Heart right ventricle (tissue), 16 donors: ENCODE measurements at places on chromosomes 13 and 19. TPM values are rescaled to one million over a fixed set of nuclear protein-coding genes. Genes with fewer than 3 reads are reported as not detected.
A peak's percentile ranks its signal among the peaks of the same experiment; 100 is the strongest.

- peaks cover 4% of the 10 kb centered on the region for H3K27me3 ChIP-seq
- no peak overlapping the region for H3K4me3 ChIP-seq
- no peaks in the 10 kb centered on the region for H3K4me1 ChIP-seq
- no peaks in the 10 kb centered on the region for H3K36me3 ChIP-seq
- H3K27ac ChIP-seq: no peak overlapping the region
These were observed 302.4 kb upstream of the TMTC4 start for GRCh38 chr13:100976993-100977392.

Gene ZNF541
- 2.4 TPM for total RNA-seq

Gene ZNF730
- total RNA-seq: 0.23 TPM

DNA sequence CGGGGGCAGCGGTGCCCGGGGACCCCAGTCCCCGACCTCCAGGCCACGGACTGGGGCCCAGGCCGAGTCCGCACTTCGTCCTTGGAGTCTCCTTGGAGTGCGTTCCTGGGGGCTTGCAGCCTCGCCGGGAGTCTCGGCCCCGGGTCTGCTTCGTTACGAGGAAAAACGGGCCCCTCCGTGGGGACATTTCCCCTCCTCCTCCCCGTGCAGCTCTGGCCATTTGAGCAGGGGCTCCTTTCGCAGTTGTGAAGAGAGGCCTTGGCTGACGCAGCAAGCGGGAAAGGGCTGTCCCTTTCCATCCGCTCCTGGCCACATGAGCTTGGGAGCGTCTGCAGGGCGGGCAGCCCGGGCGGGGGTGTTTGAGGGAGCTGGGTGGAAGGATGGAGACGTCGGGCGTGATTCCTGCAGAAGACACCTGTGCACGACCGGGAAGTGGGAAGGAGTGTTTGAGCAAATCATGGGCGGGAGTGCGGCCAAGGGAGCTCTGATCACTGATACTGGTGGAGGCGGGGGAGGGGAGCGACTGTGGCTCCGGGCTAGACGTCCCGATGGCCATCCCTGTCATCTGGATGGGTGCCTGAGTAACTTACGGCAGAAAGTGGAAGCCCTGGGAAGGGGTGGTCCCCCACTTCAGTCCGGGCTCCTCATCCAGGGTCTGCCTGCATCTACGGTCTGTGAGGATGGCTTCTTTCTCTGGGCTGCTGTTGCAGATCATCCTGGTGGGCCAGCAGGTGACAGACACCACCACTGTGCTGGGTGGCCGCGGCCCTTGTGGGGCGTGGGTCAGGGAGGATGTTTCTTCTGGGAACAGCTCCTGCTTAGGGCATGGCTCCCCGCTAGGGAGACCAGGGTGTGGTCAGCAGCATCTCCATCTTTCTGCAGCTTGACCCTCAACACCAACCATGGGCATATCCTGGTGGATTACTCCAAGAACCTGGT, 736 bp downstream of the GPI start:
- peaks cover 42% of the 10 kb centered on the region for H3K36me3 ChIP-seq
- peak overlapping the region; percentile 94 for H3K4me3 ChIP-seq
- no peaks in the 10 kb centered on the region for H3K27me3 ChIP-seq
- peak; percentile 48 for DNase-seq
- peaks cover 17% of the 10 kb centered on the region for H3K4me1 ChIP-seq
- H3K27ac ChIP-seq: peak overlapping the region; percentile 92

DNA sequence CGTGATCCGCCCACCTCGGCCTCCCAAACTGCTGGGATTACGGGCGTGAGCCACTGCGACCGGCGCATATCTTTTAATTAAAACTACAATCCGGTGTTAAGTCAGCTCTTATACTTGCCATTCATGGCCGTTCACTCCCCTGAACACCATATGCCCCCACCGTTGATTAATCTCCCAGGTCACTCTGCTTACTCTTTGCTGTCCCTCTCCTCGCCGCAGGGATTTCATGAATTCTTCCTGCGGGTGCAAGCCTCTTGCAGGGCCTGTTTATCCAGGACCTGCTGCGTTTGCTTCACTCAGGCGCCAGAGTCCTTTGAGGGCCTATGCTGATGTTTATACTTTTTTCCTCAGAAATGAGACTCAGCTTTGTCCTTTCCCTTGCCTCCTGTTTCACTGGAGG, 996 bp downstream of the ERVV-2 start:
- no peak for DNase-seq
- H3K27ac ChIP-seq: no peak overlapping the region
- H3K4me3 ChIP-seq: no peak overlapping the region
- no peaks in the 10 kb centered on the region for H3K36me3 ChIP-seq

GRCh38 chr13:101554420-101555125, 102.1 kb downstream of the ITGBL1 start:
- no peak overlapping the region for H3K27ac ChIP-seq
- H3K36me3 ChIP-seq: no peaks in the 10 kb centered on the region
- no peaks in the 10 kb centered on the region for H3K4me1 ChIP-seq
- no peak for DNase-seq

- peaks cover 6% of the 10 kb centered on the region for H3K4me1 ChIP-seq
- H3K4me3 ChIP-seq: no peak overlapping the region
- no peaks in the 10 kb centered on the region for H3K27me3 ChIP-seq
These were observed 84.2 kb downstream of the SACS start for GRCh38 chr13:23349161-23349897.

DNA sequence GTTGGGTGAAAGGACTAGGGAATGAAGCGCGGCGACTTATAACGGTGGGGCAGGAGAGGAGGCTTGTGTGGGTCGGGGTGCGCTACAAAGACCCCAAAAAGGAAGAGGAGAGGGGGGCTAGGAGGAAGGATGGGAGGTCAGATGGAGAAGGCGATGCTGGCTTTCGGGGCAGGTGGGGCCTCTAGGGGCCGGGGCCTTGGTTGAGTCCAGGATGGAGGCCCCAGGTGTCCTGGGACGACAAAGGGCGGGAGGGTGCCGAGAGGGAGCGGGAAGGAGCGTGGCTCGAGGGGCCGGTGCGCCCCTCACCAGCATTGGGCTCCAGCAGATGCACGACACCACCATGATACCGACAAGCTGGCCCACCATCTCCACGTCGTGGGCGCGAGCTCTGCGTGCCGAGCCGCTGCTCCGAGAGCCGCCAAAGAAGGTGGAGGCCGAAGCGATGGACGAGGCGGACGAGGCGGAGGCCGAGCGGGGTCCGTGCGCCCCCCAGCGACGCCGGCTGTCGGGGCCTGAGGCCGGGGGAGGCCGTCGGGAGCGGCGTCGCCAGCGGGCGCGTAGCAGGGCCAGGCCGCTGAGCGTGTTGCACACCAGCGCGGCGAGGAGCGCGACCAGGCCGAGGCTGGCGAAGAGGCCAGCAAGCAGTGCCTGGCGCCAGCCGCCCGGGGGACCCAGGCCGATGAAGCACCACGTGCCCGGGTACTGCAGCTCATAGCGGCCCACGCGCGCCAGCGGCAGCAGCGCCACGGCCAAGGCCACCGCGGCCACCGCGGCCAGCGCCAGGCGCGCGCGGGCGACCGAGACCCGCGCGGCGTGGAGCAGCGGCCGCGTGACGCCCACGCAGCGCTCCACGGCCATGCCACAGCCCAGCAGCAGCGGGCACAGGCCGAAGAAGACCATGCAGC, 1.8 kb downstream of the PTGER1 start:
- no peak for DNase-seq
- H3K27me3 ChIP-seq: peaks cover 16% of the 10 kb centered on the region
- H3K36me3 ChIP-seq: peaks cover 4% of the 10 kb centered on the region
- no peak overlapping the region for H3K27ac ChIP-seq

- peaks cover 98% of the 10 kb centered on the region for H3K27me3 ChIP-seq
- H3K4me1 ChIP-seq: peaks cover 35% of the 10 kb centered on the region
- DNase-seq: no peak
- H3K36me3 ChIP-seq: no peaks in the 10 kb centered on the region
- H3K27ac ChIP-seq: no peak overlapping the region
These were observed 3.6 kb downstream of the ZIC5 start for GRCh38 chr13:99967869-99968520.

- DNase-seq: no peak
- H3K4me1 ChIP-seq: no peaks in the 10 kb centered on the region
- H3K27me3 ChIP-seq: no peaks in the 10 kb centered on the region
- no peak overlapping the region for H3K4me3 ChIP-seq
- H3K27ac ChIP-seq: no peak overlapping the region
These were observed 9.1 kb upstream of the EBI3 start for GRCh38 chr19:4220188-4220587.

Gene VMAC
- total RNA-seq: 3.8 TPM

- H3K4me3 ChIP-seq: no peak overlapping the region
- H3K36me3 ChIP-seq: no peaks in the 10 kb centered on the region
- H3K27me3 ChIP-seq: no peaks in the 10 kb centered on the region
- H3K27ac ChIP-seq: no peak overlapping the region
- peaks cover 3% of the 10 kb centered on the region for H3K4me1 ChIP-seq
These were observed 30.0 kb upstream of the USPL1 start for GRCh38 chr13:30587739-30588138.

Gene ZNF534
- 0.46 TPM for total RNA-seq

- H3K4me3 ChIP-seq: no peak overlapping the region
- no peaks in the 10 kb centered on the region for H3K27me3 ChIP-seq
- no peak for DNase-seq
- no peaks in the 10 kb centered on the region for H3K4me1 ChIP-seq
These were observed 125.5 kb upstream of the TRPC4 start for GRCh38 chr13:37995092-37995491.

DNA sequence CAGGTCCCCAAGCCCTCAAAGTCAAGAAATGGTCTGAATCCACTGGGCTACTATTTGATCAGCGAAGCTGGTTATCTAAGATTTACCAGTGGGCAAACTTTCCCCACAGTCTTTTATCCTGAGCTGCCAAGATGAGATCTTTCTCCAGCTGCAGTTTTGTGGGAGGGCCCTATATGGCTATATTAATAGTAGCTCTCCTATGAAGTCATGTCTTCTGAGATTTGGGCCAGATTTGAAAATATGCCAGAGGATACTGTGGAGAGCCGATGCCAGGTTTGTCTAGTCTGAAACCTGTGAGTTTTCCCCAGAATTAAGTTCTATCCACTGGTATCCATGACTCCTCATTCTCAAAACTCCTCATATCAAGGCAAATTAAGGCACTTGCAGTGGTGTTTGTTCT, 173.2 kb downstream of the FLT1 start:
- no peak overlapping the region for H3K4me3 ChIP-seq
- DNase-seq: no peak
- H3K36me3 ChIP-seq: peaks cover 50% of the 10 kb centered on the region
- H3K4me1 ChIP-seq: peaks cover 57% of the 10 kb centered on the region
- no peak overlapping the region for H3K27ac ChIP-seq
- no peaks in the 10 kb centered on the region for H3K27me3 ChIP-seq

DNA sequence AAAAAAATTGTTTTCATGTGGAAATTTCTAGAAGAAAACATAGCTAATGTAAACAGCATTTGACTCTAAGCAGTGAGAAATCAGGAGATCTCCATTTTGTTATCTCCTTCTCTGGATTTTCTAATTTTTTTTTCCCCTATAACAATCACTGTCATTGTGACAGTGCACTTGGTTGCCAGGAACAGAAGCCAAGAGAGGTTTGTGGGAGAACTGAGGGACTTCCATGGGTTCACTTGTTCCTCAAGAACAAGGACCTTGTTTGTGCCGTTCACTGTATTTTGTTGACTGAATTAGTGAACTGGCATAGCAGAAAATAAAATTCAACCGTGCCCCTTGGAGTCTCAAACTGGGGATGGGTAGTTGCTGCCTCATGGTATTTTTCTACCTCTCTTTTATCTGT, 17.1 kb downstream of the SHISA7 start:
- no peaks in the 10 kb centered on the region for H3K36me3 ChIP-seq
- no peak overlapping the region for H3K27ac ChIP-seq
- no peak for DNase-seq
- H3K27me3 ChIP-seq: peaks cover 55% of the 10 kb centered on the region
- H3K4me3 ChIP-seq: no peak overlapping the region

GRCh38 chr13:52810011-52810410, 38.4 kb downstream of the PCDH8 start:
- no peaks in the 10 kb centered on the region for H3K4me1 ChIP-seq
- no peak for DNase-seq
- H3K4me3 ChIP-seq: no peak overlapping the region

DNA sequence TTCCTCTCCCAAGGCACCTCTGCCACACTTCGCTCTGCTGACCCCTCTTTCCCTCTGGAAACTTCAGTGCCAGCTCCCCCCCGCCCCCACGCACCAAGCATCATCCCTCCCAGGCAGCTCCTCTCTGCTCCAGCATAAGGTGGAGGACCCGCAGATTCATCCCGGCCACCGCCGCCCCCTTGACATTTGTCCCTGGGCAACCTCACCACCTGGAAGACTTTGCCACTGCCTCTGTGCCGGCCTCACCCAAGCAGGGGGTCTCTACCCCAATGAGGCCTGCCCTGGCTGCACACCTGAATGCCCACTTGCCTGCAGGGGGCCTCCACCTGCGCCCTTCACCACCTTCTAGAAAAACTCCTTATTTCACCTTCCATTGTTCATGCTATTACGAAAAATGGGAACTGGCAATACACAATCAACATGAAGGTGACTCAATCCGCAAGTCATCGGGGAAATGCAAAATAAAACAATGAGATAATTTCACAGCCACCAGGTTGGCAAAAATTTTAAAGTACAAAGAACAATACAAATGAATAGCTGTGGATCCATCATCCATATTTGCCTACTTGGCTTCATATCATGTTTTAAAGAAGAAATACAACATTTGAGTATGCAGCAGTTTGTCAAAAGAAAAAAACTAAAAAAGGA, 21.9 kb downstream of the CCNE1 start:
- no peak for DNase-seq
- peaks cover 11% of the 10 kb centered on the region for H3K27me3 ChIP-seq
- H3K4me1 ChIP-seq: no peaks in the 10 kb centered on the region

Gene SHD
- 0.17 TPM for total RNA-seq

- no peaks in the 10 kb centered on the region for H3K4me1 ChIP-seq
- DNase-seq: no peak
- no peaks in the 10 kb centered on the region for H3K27me3 ChIP-seq
- no peak overlapping the region for H3K4me3 ChIP-seq
- no peak overlapping the region for H3K27ac ChIP-seq
These were observed 506.9 kb downstream of the TBC1D4 start for GRCh38 chr13:74975111-74975510.

Gene TUBA3C
- not detected for total RNA-seq

DNA sequence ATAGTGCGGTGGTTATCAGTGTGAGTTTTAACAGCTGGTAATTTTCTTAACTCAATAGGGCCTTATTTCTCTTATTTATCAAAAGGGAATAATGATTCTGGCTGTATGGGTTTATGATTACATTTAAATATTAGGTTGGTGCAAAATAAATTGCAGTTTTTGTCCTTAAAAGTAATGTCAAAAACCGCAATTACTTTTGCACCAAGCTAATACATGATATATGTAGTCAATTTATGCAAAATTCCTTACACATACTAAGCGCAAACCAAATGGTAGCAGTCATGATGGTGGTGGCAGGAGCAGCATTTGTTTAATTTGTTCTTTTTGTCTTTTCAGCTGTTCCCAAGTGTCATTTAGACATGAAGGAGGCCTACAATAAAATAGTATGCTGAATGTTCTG, 1777.1 kb downstream of the OLFM4 start:
- no peak overlapping the region for H3K27ac ChIP-seq
- H3K27me3 ChIP-seq: no peaks in the 10 kb centered on the region
- no peaks in the 10 kb centered on the region for H3K36me3 ChIP-seq
- H3K4me1 ChIP-seq: no peaks in the 10 kb centered on the region
- H3K4me3 ChIP-seq: no peak overlapping the region

Gene LIM2
- not detected for total RNA-seq

- H3K27me3 ChIP-seq: no peaks in the 10 kb centered on the region
- peak; percentile 89 for DNase-seq
- peak overlapping the region; percentile 16 for H3K4me3 ChIP-seq
- H3K36me3 ChIP-seq: no peaks in the 10 kb centered on the region
- peak overlapping the region; percentile 56 for H3K27ac ChIP-seq
These were observed 9.1 kb downstream of the ARID3A start for GRCh38 chr19:934865-935479.

- H3K36me3 ChIP-seq: no peaks in the 10 kb centered on the region
- no peak for DNase-seq
- peaks cover 8% of the 10 kb centered on the region for H3K27me3 ChIP-seq
- H3K4me1 ChIP-seq: peaks cover 6% of the 10 kb centered on the region
- no peak overlapping the region for H3K4me3 ChIP-seq
These were observed 3.6 kb upstream of the KCNN4 start for GRCh38 chr19:43784241-43784980.
